ENCODE measurements at places on chromosomes 4 and X.
A peak's percentile ranks its signal among the peaks of the same experiment; 100 is the strongest.

DNA sequence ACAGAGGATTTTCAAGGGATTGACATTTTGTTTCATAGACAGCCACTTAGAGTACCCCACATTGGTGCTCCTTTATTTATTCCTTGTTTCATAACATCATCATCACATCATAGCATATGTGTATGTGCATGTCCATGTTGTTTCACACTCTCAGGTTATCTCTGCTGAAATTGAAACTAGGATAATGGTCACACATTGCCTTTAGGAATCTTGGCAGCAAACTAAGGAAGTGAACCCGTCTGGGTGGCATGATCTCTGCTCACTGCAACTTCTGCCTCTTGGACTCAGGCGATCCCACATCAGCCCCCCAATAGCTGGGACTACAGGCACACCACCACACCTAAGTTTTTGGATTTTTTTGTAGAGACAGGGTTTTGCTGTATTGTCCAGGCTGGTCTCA lies 234.2 kb upstream of the ANKRD50 start:
- no peak for DNase-seq

GRCh38 chr4:23438764-23439163 lies 451.1 kb downstream of the PPARGC1A start:
- DNase-seq, result no peak

DNA sequence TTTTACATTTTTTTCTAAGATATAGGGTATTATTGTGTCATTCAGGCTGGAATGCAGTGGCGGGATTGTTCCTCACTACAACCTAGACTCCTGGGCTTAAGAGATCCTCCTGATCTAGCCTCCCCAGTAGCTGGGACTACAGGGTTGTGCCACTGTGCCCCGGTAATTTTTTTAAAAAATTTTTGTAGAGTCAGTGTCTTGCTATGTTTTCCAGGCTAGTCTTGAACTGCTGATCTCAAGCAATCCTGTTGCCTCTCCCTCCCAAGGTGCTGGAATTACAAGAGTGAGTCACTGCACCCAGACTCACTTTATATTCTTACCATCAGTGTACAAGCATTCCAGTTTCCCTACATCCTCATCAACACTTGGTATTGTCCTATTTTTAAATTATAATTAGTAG lies 156.4 kb upstream of the GYPA start:
- no peak for DNase-seq

DNA sequence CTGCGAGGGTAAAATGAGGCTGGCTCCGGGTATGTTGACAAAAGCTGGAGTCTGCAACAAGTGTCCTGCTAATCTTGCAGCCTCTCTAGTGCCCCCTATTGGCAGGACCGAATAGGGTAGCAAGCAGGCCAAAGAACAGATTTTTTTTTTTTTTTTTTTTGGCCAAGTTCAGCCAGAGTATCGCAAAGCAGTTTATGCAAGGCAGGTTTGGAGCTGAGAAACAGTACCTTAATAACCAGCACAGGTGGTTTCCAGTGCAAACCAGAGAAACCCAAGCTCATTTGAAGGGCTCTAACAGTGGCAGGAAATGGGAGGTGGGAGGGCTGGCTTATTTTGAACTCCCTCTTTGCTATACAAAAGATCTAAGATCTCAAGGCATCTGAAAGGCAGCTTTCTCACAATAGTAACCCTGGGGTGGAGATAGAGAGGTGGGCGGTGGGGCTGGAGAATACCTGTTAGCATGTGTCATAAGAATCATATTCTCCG lies 38.2 kb upstream of the OCIAD2 start:
- peak; percentile 8 for DNase-seq

- DNase-seq, result no peak
Observed at GRCh38 chr4:48710446-48711209, 69.5 kb downstream of the FRYL start.

DNA sequence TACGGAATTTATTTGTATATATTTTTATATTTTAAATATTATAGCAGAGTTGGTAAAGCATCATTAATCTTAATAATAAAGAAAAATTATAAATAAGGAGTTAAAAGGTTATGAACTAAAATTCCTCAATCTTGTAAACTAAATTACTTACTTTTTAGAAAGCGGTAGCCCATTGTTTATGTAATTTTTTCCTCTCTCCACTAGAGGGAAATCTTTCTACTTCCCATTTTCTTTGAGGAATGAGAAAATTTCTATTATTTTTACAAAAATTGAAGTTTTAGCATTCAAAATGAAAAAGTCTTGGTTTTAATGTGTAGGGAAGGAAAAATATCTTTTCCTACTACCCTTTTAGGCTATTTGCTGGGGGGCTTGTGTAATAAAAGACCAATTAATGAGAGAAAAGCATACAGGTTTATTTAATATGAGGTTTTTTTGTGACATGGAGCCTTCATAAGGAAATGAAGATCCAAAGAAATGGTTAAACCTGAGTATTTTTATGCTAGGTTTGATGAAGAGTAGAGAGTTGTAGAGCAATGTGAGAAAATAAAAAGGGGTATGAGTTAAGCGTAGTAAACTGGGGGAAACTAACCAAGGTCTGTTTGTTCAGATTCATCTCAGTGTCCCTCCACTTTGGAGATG lies 68.7 kb upstream of the ADAD1 start:
- no peak for DNase-seq

DNA sequence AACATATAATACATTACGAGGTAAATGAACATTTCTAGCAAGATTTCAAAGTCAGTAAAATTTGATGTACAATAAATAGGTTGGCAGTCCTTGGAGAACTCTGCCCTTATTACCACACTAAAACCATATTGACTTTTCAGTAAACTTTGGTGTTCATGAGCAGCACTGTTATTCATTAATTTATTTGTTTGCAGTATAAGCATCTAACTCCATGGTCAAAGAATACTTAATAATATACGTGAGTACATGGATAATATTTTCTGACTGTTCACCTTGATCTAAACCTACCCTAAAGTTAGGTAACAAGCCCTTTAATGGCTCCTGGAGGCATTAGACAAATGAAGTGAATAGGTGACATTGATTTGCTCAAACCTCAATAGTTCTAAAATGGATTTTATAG lies 817.2 kb upstream of the FTHL17 start:
- no peak for DNase-seq

DNA sequence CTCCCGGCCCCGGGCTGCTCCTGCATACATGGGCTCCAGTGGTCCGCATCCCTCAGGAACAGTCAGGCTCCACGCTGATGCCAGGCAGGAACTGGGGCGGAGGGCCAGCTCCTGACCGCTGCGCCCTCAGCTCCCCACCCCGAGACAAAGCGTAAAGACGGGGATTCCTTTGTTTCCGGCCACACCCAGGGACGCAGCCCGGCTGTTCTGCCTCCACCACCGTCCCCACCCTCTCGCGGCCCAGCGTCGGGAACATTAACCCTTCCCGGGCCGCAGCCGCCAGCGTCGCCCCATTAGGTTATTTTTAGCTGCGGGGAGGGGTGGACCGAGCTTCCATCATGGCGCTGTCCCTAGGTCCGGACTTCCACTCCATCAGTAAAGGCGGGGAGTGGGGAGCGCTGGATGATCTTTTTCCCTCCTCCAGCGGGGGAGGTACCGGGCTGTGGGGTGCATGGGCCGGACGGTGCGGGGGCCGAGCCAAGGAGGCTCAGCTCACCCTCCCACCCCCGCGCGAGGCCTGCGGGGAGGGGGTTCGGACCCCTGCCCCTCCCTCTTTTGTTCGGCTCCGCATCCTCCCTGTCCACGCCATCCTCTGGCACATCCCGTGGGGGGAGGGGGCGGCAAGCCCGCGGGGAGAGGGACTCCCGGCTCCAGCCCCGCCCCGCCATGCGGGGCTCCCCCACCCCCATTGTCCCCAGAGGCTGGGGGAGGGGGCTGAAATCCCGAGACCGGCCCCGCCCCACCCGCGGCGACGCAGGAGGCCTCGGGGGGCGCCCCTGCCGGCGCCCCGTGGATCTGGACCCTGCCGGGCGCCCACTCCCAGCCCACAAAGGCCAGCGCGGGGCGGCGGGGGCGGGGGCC lies 5.3 kb downstream of the CRMP1 start:
- no peak for DNase-seq

DNA sequence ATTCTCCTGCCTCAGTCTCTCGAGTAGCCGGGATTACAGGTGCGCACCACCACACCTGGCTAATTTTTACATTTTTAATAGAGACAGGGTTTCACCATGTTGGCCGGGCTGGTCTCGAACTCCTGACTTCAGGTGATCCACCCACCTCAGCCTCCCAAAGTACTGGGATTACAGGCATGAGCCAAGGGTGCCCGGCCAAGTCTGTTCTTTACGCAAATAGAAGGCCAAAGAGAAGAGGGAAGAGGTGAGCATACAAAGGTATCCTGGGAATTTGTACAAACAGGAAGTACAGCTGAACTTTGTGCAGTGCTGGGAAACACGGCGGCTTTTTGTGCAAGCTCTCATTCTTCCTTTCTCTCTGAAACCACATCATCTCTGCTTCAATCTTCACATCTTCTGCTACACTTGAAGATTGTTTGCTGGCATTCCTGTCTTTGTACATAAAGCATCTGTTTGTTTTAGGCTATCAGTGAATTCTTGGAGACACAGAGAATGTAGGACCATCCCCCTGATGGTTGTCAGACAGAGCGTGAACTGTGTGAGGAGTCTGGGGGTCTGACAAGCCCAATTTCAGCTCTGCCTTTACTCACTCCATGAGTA lies 71.9 kb upstream of the PRSS48 start:
- no peak for DNase-seq

DNA sequence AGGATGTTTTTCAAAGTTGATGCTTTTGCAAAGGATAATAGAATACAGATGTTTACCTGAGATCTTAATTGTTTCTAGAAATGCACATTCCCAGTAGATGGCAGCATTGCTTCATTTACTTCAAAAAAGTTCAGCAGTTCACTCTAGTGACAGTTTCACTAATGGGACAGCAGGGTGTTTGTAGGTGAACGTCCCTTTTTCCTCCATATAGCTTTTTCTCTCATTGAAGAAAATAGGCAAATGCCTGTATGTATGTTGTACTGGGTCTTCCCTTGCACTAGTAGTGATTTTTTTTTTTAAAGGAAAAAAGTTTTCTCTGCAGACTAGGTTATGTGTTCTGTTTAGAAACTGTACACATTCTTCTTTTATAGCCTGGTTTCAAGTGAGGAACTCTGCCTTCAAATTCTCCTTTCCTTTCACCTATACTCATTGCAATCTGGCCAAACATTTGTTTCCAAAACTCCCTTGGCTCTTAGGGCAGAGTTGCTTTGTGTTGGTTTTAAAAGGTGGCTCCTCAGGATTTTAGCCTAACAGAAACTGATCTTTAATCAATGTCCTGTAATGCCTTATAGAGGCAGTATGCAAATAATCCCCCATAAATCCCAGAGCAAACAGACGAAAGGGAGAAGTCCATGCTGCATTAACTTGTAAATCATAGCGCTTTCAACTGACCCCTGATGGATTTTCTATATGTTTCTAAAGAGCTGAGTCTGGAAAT lies 86.3 kb downstream of the EGF start:
- DNase-seq, result no peak

GRCh38 chrX:72100824-72101351 lies 30.8 kb downstream of the RTL5 start:
- DNase-seq, result peak; percentile 65

DNA sequence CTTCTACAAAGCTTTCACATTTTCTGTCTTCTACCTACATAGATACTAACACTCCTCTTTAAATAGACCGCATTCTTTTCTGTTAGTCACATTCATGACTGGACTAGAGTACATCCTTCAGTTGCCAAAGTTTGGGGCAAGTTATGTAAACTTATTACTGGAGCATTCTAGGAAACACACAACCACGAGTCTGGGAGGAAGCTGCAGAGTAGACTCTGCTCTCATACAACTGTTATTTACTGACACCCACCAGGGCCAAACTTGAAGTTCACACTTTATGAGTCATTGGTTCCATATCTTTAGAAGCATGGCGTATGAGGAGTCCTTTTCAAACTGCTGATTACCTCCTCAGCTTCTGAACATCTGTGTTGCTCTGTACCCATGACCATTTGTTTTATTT lies 87.0 kb downstream of the RNF150 start:
- no peak for DNase-seq

GRCh38 chr4:142416711-142417275 lies 429.3 kb downstream of the INPP4B start:
- no peak for DNase-seq
